Prostate gland (tissue), 2 donors: ENCODE measurements at places on chromosomes 7 and 10. TPM values are rescaled to one million over a fixed set of nuclear protein-coding genes. Genes with fewer than 3 reads are reported as not detected.

- no peak for DNase-seq
These were observed 55.5 kb upstream of the LOXL4 start for GRCh38 chr10:98323221-98324164.

DNA sequence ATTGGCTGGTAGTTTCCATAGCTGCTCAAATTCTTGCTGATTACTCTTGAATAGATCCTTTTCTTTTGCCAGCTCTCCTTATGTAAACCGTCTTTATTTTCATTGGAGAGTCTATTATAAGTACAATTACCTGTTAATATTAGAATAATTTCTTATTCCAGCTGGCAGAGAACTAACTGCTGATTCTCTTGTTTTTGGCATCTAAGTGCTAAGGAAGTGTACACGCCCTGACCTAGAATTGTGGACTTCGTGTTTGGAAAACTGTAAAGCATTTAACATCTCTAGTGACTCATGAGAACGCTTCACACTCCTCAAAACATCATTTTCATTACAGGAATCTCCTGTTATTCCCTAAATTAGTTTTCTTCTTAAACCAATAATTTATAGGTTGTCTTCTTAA, 39.9 kb upstream of the FAM171A1 start:
- DNase-seq, result no peak

GRCh38 chr10:9786101-9786500, 1231.6 kb upstream of the CELF2 start:
- no peak for DNase-seq

DNA sequence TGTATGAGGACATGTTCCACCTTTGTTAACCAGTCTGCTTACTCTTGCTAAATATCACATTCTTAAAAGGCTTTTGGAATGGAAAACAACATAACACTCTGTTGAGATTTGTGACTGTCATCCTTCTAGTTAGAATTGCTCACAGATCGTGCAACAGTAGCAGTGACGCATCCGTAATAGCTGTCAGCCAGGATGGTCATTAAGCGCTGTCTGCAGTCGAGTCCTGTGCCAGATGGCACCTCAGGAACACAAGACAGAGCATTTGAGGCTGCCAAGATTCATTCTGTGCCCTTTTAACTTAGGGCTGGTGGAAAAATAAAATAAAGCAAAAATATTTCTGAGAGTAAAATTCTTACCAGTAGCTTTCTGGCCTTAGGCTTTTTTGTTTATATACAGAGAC, 348.6 kb downstream of the ANKRD7 start:
- DNase-seq, result peak; percentile 5

- DNase-seq, result no peak
These were observed 721.7 kb upstream of the GALNT17 start for GRCh38 chr7:70410134-70410750.

- DNase-seq, result no peak
These were observed 2.0 kb downstream of the SEMA3D start for GRCh38 chr7:85184599-85185423.

DNA sequence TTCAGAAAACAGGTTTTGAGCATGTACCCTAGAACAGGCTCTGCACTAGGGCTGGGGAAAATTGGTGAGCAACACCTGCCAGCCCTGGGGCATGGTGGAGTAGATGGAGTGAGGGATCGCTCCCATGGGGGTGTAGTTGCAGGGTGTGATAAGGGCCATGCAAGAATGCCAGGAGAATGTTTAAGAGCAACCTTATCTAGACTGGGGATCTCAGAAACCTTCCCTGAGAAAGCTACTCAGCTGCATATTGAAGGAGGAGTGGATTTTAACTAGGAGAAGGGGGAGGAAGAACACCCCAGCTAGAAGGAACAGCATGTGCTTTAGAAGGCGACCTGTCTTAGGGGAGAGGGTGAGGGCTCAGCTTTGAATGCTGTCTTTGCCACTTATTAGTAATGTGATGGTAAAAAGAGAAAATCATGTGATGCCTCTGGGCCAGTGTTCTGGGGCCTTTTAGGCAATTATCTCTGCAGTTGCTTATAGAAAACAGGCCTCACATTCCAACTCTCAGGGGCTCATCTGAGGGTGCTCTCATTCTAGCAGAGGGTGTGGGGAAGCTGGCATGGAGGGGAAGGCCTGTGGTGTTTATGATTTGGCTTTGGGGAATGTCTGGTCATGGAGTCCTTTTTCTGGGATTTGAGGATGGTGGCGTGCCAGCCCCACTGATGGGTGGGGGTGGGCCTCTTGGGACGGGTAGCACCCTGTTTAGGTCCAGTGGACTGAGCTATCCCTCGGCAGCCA, 225.4 kb downstream of the BMPER start:
- DNase-seq, result peak; percentile 28

GRCh38 chr10:4506095-4506494, 319.9 kb upstream of the AKR1E2 start:
- no peak for DNase-seq

- DNase-seq, result no peak
These were observed 197.2 kb downstream of the CRPPA start for GRCh38 chr7:16223963-16224707.

DNA sequence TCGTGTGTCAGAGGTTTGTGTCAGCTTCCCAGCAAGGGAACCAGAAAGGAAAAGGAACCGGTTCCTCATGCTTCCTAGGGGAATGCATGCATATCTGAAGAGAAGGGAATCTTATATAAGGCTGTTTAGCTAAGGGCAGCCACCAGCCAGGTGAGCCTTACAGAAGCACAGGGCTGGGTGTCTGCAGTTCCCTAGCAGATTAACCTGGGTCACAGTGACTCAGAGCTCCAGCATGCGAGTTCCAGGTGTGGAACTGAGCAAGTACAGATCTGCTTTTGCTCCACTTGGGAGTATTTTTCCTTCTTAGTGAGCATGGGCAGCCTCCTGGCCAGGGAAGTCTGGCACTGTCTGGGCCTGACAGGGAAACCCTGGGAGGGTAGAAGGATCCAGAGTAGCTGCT, 957 bp upstream of the ANKRD2 start:
- DNase-seq, result peak; percentile 49

GRCh38 chr10:27771231-27771630, 25.6 kb upstream of the MKX start:
- no peak for DNase-seq

- DNase-seq, result no peak
These were observed 48.3 kb upstream of the FAM171A1 start for GRCh38 chr10:15419279-15419874.

GRCh38 chr7:31234836-31235605, 105.5 kb downstream of the NEUROD6 start:
- peak; percentile 26 for DNase-seq

DNA sequence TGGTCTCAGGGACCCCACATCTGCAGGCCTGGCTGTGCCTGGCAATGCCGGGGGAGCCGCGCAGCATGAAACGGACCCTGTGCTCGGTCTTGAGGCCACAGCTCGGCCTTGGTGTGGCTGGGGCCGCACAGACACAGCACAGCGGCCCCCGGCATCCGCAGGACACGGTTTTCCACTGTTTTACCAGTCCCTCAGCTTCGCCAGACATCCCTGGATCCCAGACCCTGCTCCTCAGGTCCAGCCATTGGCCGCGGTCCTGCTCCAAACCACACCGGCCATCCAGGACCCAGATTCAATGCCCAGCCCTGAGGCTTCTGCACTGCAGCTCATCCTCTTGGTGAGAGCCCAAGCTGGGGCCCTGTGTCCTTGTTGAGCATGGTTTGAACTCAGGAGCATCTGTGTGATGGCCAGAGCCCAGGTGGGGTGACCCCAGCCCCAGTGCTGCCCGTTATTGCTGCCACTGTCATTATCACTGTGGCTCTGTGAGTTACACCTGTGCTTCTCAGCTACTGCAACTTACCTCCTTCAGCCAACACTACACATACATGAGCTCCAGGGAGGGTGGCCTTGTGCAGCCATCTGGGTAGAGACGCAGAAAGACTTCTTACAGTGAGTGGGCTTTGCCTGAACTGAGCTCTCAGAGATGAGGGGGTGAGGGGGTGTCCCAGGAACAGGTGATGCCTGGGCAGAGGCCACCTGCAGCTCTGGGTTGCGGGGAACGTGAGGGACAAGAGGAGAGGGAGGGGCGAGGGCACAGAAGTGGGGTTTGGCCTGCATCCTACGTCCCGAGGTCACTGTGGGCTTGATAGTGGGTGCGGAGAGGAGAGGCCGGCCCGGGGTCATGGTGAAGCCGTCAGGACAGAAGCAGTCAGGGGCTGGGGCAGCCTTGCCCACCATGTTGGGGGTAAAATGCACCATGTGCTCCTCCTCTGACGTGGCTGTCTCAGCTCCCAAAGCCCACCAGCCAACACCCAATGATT, 567.6 kb downstream of the PTPRN2 start:
- no peak for DNase-seq

- no peak for DNase-seq
These were observed 8.4 kb downstream of the SSMEM1 start for GRCh38 chr7:130216025-130216424.

Gene EN2
- total RNA-seq, result 0.45 TPM

Gene CPN1
- not detected for total RNA-seq

Gene SYCE1
- 12.3 TPM for total RNA-seq

Gene ALOX5
- 35.0 TPM for total RNA-seq

Gene ADGRA1
- 0.23 TPM for total RNA-seq

Gene PKD2L1
- 0.34 TPM for total RNA-seq

Gene PLAC9
- total RNA-seq, result 14.7 TPM
